DMS153 (cell line): ENCODE measurements at places on chromosomes 16 and 17.

DNA sequence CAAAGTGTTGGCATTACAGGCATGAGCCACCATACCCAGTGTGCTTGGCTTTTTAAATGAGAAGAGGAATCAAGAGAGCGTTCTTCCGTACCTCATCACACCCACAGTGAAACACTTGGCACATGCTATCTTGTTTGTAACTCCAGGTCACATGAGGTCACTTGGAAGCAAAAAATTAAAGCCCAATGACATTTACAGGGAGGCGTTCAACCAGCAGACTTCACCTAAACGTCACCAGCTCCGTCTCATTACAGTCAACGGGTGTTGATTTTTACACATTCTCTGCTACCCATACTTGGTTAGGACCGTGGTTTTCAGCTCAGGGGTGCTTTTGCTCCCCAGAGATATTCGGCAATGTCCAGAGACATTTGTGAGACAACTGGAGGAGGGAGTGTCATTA, 127.0 kb downstream of the XYLT1 start:
- DNase-seq: no peak

GRCh38 chr16:85570213-85570734, 42.8 kb upstream of the GSE1 start:
- no peak for DNase-seq

GRCh38 chr16:56626685-56627084, 1.1 kb downstream of the MT1E start:
- no peak for DNase-seq

DNA sequence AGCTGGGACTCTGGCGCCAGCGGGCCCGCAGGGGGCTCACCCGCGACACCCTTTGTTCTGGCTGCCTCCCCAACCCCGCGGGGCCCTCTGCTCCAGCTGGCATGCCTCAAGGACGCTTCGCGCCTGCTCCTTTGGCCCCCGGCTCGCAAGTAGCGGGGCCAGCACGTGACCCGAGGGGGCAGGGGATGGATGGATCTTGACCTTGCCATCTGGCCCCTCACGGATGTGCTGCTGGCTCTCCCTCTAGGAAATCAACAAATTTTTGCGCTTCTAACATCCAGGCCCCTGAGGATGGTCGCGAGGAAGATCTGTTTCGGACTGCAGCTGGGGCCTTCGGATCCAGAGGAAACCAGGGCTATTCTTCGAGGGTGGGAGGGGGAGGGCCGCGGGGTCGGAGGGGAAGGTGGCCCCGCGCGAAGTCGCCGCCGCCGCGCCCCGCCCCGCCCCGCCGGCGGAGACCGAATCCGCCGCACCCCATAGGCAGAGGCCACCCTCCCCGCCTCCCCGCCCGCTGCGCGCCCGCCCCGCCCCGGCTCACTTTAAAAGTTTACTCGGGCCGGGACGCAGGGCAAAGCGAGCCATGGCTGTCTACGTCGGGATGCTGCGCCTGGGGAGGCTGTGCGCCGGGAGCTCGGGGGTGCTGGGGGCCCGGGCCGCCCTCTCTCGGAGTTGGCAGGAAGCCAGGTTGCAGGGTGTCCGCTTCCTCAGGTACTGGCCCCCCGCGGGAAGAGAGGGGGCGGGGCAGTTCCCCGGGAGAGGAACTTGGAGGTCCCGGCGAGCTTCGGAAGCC, at the start of gene ACSF2:
ACSF2 (plus strand) TSS at position 537 of the 790 bp plus-strand sequence; CDS start at position 581, 44 bp downstream.
- DNase-seq: no peak

- no peak for DNase-seq
These were observed 68.0 kb downstream of the AKAP1 start for GRCh38 chr17:57152967-57153528.

GRCh38 chr16:88883946-88884345, 17.5 kb upstream of the PABPN1L start:
- DNase-seq: no peak

DNA sequence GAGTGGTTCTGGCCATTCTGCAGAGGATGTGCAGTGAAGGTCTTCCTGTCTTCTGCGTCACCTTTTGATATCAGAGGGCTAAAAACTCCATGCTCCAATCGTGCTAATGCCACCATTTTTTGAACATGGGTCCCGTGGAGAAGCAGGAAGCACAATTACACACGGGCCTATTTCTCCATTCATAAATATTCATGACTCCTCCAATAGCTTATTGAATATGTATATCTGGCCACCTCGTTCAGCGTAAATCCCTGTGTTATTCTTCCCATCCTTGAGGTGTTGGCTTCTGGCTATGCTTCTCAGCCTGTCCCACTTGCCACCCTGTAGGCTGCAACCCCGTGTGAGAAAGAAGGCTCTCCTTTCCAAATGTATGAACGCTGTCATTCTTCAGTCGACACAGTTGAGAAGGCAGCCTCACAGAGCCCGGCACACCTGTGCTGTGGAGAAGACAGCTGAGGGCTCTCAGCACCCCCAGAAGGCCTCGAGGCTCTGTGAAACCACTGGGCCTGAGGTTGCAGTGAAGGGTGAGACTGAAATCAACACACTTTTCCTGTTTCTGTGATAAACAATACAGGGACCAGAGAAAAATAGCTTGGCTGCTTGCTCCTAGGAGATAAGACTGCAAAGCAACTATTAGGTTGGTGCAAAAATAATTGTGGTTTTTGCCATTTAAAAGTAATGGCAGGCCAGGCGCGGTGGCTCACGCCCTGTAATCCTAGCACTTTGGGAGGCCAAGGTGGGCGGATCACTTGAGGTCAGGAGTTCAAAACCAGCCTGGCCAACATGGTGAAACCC, 4.9 kb upstream of the ANKRD40CL start:
- DNase-seq: no peak

DNA sequence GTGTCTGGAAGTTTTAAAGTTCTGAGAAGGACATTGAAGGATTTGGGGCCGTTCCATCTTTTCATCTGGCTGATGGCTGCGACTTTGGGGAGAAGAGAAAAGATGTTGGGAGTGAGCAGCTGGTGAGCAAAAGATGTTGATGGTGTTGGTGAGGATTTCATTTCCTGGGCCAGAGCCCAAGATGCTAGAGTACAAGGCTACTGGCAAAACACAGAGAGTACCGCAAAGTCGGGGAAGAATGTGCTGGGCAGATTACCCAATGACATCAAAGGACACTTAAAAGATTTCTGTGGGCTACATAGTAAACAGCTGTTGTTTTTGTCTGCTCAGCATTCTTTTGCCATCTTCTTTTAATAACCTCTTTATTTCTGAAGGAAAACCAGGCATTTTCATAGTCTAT, 49.4 kb upstream of the GAS7 start:
- no peak for DNase-seq

DNA sequence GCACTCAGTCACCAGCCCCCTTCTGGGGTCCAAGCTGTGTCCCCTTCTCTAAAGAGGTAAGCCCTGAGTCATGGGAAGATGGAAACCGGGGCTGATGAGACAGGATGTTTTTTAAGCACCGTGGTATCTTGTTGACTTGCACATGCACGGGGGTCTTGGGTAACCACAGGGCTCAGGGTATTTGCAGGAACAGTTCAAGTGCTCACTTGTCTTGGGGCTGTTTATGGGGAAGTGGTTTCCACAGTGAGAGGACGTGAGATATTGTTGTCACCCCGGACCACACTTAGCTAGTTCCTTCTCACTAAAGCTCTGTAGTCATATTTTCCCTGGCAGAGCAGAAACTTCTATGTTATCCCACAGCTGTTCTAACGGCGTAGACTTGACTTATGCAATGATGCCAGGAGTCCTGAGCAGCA, 7.7 kb downstream of the CCL3L1 start:
- no peak for DNase-seq

DNA sequence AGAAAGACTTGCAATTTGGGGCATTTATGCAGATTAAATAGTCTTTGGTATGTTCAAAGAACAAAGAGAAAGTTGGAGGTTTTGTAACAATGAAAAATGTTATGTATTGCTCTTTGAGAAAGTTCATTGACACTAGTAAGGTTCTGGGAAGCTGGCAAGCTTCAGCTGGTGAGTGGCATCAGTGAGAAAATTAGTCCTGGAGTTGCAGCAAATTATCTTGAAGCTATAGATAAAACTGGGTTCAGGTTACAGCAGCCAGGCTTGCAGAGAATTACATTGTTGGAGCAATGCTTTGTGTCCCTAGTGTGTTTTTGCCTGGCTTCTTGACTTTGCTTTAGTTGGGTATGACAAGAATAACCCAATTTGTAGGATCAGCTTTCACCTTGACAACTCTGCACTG, 221.2 kb downstream of the CDH13 start:
- DNase-seq: no peak

DNA sequence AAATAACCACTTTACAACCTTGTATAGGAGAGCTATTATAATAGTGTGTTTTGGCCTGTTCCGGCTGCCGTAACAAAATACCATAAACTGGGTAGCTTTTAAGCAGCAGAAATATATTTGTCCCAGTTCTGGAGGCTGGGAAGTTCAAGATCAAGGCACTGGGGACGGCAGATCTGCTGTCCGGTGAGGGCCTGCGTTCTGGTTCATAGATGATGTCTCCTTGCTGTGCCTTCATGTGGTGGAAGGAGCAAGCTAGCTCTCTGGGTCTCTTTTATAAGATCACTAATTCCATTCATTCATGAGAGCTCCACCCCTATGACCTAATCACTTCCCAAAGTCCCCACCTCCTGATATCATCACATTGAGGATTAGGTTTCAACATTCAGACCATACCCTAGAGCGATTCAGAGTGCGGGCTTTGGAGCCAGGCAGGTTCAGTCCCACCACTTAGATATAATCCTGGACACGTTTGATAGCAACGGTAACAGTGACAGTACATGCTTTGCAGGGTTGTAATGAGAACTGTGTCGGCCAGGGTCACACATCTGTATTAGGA, 76.2 kb upstream of the ZFHX3 start:
- no peak for DNase-seq

- no peak for DNase-seq
These were observed 312.1 kb downstream of the SOX9 start for GRCh38 chr17:72432881-72433280.

DNA sequence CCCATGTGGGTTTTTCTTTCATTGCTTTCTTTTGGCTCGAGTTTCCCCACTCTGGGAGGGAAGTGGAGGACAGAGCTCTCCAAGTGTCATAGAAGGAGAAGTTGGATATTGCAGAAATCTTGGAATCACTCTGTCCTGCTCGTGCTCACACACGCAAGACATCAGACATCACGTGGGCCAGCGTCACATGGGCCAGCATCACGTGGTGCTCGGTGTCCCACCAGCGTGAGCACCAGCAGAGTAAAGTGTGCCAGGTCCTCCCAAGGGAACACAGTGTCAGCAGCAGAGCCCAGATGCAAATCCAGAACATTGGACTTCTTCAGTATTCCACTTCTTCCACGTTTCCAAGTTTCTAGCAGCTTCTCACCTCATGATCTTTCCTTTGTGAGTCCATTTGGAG, 327.0 kb downstream of the FOXL1 start:
- DNase-seq: no peak

GRCh38 chr16:30112197-30113030, 923 bp downstream of the GDPD3 start:
- no peak for DNase-seq

- no peak for DNase-seq
These were observed 401 bp downstream of the NXN start for GRCh38 chr17:979212-979538.

DNA sequence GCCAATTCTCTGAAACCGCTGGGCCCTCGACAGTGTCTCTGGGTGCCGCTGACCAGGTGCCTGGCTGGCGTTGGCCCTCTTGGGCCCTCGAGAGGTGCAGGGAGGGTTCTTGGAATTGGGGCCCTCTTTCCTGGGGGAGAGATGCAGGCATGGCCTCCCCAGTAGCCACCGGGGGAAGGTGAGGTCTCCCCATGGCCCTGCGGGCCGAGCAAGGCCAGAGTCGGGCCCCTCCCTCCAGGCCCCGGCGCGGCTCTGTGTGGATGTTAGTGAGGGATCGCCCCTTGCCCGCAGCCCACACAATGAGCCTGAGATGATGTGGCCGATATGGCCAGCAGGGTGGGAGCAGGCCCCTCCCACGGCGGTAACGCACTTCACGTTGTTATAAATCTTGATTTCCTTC, 23.1 kb upstream of the C1QTNF8 start:
- DNase-seq: no peak

DNA sequence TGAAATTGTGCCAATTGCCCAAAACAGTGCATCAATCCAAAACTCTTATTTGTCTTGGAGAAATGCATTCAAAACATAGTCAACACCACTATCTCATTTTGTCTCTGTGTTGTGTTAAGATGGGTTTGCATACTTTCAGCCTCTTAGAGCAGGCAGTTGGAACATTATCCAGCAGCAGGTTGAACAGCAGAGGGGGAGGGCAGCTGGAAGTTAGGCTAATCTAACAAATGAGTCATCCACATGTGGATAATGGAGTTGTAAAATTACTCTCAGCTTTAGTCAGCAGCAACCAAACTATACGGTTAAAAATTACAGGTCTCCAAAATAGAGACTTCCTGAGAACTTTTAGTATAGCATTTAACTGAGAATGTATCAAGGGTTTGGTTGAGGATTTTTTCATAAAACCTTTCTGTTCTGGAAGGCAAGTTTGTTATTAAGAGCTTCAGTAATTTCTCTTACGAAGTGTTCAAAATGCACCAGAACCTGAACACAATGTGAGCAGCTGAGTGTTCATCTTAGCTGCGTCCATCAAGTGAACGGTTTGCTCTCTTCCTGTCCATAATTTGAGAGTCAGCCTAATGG, 46.3 kb downstream of the PRKCA start:
- peak; percentile 58 for DNase-seq

- no peak for DNase-seq
These were observed 286.1 kb upstream of the PMFBP1 start for GRCh38 chr16:72458035-72458434.

- no peak for DNase-seq
These were observed 620 bp upstream of the VWA3A start for GRCh38 chr16:22091721-22092120.

GRCh38 chr16:31201582-31202413, 762 bp downstream of the PYCARD start:
- no peak for DNase-seq

DNA sequence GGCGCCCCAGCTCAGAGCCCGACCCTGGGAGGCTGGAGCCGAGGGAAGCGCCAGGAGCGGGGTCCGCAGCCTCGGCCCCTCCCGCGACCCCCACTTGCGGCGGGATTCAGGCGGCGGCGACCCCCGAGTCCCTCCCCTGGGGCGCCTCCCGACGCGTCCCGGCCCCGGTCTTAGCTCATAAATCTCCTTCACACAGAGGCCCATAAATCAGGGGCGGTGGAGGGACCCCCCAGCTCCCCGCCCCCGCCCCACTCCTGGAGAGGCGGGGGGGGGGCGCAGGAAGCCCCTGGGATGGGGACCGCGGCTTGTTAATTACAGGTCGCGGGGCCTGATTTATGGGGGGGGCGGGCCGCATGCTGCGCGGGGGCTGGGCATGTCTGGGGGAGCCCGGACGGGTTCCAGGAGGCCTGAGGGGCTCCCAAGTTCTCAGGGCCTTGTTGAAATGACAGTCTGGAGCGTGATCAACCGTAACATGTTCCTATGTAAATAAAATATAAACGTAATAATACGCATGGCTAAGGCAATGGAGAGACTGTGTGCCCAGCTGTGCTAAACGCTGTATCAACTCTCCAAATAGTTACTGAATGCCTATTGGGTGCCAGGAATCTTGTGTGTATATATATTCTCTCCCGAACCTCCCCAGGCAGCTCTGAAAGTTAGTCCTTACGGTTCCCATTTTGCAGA, 10.0 kb upstream of the BHLHA9 start:
- no peak for DNase-seq
